ENCODE measurements at places on chromosomes 6 and 20.

GRCh38 chr6:127262896-127263295 is 3.8 kb upstream of the RNF146 start:
- DNase-seq = no peak

DNA sequence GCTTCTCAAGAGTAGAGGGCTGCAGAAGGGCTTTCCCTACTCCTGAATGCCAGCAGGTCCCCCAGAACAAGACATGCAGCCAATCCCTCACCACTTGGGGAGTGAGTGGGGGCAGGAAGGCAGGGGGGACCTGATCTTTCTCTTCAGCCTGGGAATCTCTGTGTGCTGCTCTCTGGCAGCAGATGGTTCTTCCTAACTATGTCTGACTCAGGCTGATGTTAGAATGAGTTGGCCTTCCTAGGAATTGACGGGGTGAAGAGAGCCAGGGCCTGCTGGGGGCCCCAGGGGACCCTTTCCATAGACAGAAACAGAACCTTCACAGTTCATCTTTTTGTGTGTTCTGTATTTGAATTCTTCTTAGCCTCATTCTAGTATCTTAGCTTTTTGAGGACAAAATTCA is 29.0 kb upstream of the TCP11 start:
- no peak for DNase-seq

- DNase-seq = no peak
Measured at GRCh38 chr6:52227495-52227894, 16.8 kb downstream of the IL17F start.

DNA sequence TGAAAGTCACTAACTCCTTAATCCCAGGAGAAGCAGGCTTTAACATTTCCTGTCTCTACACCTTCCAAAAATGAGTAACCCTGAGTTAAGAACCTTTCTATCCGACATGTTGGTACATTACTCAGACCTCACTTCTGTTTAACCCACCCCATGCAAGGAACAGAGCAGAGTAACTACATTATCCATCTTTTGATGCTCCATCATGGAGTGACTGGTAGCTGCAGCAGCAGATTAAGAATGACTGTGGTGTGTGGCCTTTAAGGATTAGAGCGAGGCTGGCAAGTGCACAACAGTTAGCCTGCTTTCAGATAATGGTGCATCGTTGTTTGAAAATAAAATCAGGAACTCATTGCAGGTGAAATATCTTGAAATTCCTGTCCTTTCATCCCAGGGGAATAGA is 2.0 kb downstream of the TRAF3IP2 start:
- no peak for DNase-seq

- peak; percentile 31 for DNase-seq
Measured at GRCh38 chr6:27502508-27503435, 29.9 kb upstream of the ZNF184 start.

- no peak for DNase-seq
Measured at GRCh38 chr6:143677577-143677890, 231 bp upstream of the PHACTR2 start.

DNA sequence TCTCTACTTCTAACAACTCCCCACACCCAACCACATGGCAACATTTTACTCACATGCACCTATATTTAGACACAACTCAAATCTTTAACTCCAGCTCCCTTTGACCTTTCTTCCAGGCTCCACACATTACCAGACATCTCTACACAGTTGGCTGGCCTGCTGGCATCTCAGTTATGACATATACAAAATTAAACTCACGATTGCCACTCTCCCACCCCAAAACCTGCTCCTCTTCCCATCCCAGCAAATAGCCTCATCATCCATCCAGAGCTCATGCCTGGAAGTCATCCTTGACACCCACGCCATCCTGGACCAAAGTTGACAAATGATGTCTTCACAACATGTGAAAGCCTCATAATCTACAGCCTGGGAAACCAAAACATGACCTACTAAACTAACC is 176.6 kb downstream of the PKHD1 start:
- DNase-seq = no peak

All from AG09319 (cell line).